SK-N-DZ (cell line): ENCODE measurements at places on chromosomes 13 and 19.

DNA sequence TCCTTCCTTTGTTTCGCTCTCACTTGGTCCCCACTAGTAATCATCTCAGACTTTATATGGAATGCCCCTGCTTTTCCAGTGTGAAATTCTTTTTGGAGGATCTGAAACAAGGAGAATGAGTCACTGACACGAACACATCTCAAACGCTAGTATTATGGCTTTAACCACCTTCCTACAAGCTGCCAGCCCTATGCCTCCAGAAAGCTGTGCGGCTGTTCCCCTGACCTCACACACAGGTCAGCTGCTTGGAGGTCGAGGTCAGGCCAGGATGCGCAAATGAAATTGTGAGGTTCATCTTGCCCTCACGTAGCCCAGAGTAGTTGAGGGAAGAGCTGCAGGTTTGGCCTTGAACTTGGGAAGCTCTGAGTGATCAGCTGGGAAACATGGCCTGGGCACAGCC, 449.8 kb downstream of the FGF9 start:
- DNase-seq = no peak

GRCh38 chr19:33811736-33812387, 15.2 kb downstream of the KCTD15 start:
- no peak for DNase-seq

DNA sequence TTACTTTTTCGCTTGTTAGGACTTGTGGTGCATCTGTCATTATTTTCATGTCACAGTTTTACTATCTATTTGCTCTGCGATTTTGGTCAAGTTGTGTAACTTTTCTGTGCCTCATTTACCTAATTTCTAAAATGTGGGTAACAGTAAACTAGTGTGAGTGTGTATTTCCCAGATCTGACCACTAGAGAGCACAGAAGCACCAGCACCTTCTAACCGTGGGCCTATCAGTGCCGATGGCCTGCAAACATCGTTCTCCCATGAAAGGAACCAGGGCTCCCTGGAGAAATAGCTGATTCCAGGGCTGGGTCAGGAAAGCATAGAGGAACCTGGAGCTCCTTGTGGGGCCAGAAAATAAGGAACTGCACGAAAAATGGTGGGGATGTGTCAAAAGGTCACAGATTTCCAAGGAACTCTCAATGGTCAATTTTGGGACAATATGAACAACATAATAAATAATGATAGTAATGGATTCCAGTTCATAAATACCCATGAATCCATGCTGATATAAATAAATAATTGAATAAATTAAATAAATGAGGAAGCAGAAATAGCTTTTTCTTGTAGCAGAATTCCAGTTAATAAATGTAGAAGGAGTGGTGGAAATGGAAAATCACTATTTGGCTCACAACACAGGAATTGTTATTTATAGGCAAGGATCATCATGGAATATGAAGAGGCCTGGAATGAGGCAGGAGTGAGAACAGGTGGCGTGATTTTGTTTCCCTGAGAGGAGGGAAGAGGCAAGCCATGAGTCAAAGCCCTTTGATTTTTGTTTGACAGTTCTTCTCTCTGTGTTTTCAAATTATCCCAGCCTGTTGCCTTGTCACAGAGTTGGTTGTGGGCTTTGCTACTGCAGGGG, 31.1 kb downstream of the CEACAM8 start:
- DNase-seq = peak; percentile 30

GRCh38 chr13:21069561-21070004, 8.2 kb upstream of the LATS2 start:
- DNase-seq = no peak

DNA sequence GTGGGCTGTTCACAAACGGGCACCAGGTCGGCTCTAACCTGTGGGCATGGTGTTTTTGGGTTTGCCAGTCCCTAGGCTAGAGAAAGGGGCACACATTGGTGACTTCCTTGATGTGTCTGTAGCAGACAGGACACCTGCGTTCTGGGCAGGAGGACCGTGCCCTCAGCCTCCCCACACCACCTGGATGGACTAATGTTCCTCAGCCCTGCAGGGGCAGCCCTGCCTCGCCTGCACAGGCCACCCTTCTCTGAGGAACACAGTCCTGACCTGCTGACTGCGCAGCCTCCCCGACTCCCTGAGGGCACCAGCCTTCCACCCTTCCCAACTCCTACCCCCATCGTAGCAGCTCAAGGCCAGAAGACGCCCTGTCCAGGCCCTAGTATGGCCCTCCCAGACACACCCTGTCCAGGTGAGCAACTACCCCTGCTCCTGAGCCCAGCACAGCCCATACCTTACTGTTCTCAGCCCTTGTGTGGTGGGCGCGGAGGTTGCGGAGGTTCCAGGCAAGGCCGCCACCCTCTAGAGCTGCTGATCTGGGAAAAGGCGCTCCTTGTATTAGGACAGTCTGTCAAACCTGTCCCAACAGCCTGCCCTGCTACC, 55.7 kb downstream of the GGACT start:
- no peak for DNase-seq

GRCh38 chr13:41257535-41257934, 5.8 kb downstream of the MTRF1 start:
- no peak for DNase-seq

- no peak for DNase-seq
Measured at GRCh38 chr19:3150739-3151329, 15.0 kb downstream of the GNA15 start.

GRCh38 chr19:56114778-56115110, 6.4 kb downstream of the ZNF787 start:
- no peak for DNase-seq

GRCh38 chr13:99406799-99407201, 94.5 kb upstream of the TM9SF2 start:
- no peak for DNase-seq

DNA sequence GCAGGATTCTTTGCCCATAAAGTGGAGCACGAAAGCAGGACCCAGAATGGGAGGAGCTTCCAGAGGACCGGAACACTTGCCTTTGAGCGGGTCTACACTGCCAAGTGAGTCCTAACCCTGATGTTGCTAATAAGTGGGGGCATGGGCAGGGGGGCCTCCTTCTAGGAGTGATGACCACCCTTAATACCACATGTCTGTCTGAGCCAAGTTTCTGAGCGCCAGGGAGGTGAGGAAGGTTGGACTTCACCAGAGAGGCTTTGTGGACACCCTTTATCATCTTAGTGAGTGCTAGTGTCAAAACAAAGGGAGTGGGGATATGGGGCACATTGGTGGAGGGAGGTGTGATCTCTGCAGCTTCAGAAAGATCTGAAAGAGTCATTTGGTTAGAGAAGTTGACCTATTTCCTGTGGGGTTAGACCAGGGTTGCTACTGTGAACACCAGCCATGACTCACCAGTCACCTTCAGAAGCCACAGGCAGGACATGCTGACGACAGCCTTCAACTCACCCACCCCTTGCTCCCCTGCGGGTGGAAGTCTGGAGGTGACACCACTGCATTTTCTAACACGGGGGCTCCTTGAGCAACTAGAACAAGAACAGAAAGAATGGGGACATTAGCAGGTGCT, 8.8 kb downstream of the ALOX5AP start:
- no peak for DNase-seq

DNA sequence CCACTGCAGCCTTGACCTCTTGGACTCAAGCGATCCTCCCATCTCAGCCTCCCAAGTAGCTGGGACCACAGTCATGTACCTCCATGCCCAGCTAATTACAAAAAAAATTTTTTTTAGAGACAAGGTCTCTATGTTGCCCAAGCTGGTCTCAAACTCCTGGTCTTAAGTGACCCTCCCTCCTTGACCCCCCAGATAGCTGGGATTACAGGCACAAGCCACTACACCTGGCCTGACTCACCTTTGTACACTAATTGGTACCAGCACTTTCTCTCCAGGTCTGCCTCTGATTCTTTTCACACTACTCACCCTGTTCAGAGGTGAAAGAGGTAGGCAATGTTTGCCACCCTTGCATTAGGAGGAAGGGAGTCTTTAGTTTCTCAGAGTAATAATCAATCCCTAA, 5.5 kb upstream of the EPS15L1 start:
- no peak for DNase-seq

DNA sequence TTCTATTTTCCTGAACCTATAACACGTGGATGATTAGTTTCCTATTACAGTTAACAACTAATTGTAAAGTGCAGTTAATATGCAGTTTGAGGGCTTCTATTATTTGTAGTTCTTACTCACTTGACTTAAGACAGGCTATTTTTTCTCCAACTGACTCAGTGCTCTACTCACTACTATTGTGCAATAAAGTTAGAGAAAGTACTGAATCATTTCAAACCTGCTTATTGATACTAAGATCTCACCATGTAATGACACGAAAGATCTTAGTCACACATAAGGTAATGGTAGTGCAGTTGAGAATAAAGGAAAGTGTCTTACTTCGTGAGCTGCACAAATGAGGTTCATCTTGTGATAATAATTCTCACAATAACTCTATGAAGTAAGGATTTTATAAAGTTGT, 22.8 kb upstream of the ITM2B start:
- no peak for DNase-seq

- no peak for DNase-seq
Measured at GRCh38 chr19:33281296-33281926, 20.9 kb downstream of the CEBPA start.

- no peak for DNase-seq
Measured at GRCh38 chr19:5078666-5079065, 109.8 kb downstream of the KDM4B start.

- DNase-seq = no peak
Measured at GRCh38 chr19:30882411-30883005, 466.7 kb downstream of the TSHZ3 start.

DNA sequence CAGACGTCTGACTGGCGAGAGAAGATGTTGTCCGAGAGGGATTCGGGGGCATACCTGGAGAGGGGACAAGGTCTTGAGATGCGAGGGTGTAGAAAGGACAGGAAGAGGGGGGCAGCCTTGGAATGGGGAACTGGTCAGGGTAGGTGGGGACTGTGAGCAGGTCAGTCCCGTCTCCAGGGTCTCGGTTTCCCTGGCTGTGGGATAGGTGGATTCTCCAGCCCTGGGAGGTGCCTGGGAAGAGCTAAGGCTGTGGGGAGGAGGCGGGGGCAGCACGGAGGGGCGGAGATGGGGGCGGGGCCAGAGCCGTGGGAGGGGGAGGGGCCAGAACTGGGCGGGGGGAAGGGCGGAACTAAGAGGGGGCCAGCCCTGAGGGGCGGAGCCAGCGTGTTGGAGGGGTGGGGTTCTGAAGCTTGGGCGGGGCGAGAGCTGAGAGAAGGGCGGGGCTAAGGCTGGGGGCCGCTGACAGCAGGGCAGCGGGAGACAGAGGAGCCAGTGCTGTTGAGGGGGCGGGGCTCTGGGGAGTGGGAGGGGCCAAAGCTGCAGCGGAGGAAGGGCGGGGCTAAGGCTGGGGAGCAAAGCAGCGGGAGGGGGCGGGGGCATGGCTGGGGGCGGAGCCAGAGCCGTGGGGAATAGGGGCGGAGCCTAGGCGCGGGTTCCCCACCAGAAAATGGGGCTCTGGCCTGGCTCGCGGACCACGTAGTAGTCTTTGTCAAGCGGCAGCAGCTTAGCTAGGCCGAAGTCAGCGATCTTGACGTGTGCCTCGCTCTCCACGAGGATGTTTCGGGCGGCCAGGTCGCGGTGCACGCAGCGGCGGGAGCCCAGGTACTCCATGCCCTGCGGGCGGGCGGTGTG, 9.5 kb upstream of the INSL3 start:
- DNase-seq = peak; percentile 71

GRCh38 chr19:43858174-43858573, 31.1 kb downstream of the ZNF283 start:
- DNase-seq = no peak

GRCh38 chr19:47111006-47111621, 2.5 kb downstream of the ZC3H4 start:
- DNase-seq = no peak

- no peak for DNase-seq
Measured at GRCh38 chr13:46172531-46172991, 9.4 kb downstream of the LCP1 start.

DNA sequence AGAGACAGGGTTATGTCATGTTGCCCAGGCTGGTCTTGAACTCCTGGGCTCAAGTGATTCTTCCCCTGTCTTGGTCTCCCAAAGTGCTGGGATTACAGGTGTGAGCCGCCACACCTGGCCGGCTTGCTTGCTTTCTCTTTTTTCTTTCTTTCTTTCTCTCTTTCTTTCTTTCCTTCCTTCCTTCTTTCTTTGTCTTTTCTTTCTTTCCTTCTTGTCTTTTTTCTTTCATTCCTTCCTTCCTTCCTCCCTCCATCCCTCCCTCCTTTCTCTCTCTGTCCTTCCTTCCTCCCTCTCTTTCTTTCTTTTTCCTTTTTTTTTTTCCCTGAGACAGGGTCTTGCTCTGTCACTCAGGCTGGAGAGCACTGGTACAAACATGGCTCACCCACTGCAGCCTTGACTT, 6.8 kb upstream of the BTBD2 start:
- no peak for DNase-seq

DNA sequence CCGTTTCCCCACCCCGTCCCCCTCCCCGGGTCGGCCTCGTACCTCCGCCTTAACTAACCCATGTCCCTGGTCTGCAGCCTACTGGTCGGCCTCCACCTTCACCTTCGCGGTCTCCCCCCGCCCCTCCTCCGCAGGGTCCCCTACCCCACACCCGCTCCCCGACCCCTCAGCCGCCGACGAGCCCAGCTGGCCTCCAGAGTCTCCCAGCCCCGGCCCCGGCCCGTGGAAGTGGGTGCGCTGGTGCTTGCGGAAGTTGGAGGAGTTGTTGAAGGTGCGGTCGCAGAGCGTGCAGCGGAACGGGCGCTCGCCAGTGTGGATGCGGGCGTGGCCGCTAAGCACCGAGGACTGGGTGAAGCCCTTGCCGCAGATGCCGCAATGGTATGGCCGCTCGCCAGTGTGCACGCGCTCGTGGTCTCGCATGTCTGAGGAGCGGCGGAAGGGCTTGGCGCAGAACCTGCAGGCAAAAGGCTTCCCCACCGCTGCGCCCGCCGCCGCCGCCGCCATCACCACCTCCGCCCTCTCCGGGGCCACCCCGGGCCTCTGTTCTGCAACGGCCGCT, 2.6 kb downstream of the ZNF784 start:
- DNase-seq = no peak

- no peak for DNase-seq
Measured at GRCh38 chr13:97953376-97953970, at the start of gene IPO5. Gene IPO5 (plus strand): TSS chr13:97953675. CDS start chr13:97976697, 23,022 bp downstream.

- no peak for DNase-seq
Measured at GRCh38 chr19:18895824-18896341, at the start of gene CERS1. Gene CERS1 (minus strand): TSS chr19:18896158. CDS start chr19:18896072, 86 bp downstream.

- DNase-seq = no peak
Measured at GRCh38 chr19:17687141-17687856, 855 bp downstream of the UNC13A start.
